Caki2 (cell line): ENCODE measurements at places on chromosomes 6 and 20. TPM values are rescaled to one million over a fixed set of nuclear protein-coding genes. Genes with fewer than 3 reads are reported as not detected.

Gene ACSS1
- total RNA-seq: 17.6 and 18.0 TPM in 2 replicates

Gene CYP24A1
- total RNA-seq: 154 and 180 TPM in 2 replicates

Gene EYS
- total RNA-seq: not detected in 2 replicates

Gene ARMH2
- not detected in 2 replicates for total RNA-seq

Gene GLP1R
- not detected in 2 replicates for total RNA-seq

Gene ARID1B
- 3.2 and 6.9 TPM in 2 replicates for total RNA-seq

Gene FNDC1
- total RNA-seq: not detected in 2 replicates

Gene DDAH2
- total RNA-seq: 214 and 216 TPM in 2 replicates

Gene GJA10
- total RNA-seq: not detected in 2 replicates

Gene WFDC8
- not detected in 2 replicates for total RNA-seq

Gene SLC25A27
- 4.6 and 7.6 TPM in 2 replicates for total RNA-seq

Gene SIRPB1
- 2.1 and 10.4 TPM in 2 replicates for total RNA-seq

Gene RGS17
- 9.3 and 14.4 TPM in 2 replicates for total RNA-seq

Gene DEF6
- total RNA-seq: 15.2 and 16.5 TPM in 2 replicates

Gene GRIK2
- total RNA-seq: 0.03 TPM in 1 of 2 replicates, not detected in the other

Gene POPDC3
- 139 and 161 TPM in 2 replicates for total RNA-seq

Gene UBE2C
- 112 and 164 TPM in 2 replicates for total RNA-seq

Gene TSHZ2
- total RNA-seq: 0.23 and 4.1 TPM in 2 replicates

Gene KCNK5
- 0.74 and 3.0 TPM in 2 replicates for total RNA-seq

Gene ECT2L
- total RNA-seq: not detected in 2 replicates

Gene RANBP9
- total RNA-seq: 16.4 and 27.6 TPM in 2 replicates

Gene VARS2
- total RNA-seq: 29.5 and 43.7 TPM in 2 replicates

Gene OPRL1
- total RNA-seq: 0.38 and 0.84 TPM in 2 replicates

Gene MICB
- total RNA-seq: 11.5 and 18.2 TPM in 2 replicates

Gene TMEM244
- not detected in 2 replicates for total RNA-seq

Gene HLA-DQA2
- total RNA-seq: not detected in 2 replicates

Gene NFATC2
- 0.29 and 0.34 TPM in 2 replicates for total RNA-seq

Gene GPX5
- total RNA-seq: not detected in 2 replicates

Gene GFOD1
- 0.93 and 2.2 TPM in 2 replicates for total RNA-seq

Gene LHFPL5
- total RNA-seq: 1.0 TPM in 1 of 2 replicates, not detected in the other

Gene BMP7
- total RNA-seq: 0.24 TPM in 1 of 2 replicates, not detected in the other

Gene FAM110A
- total RNA-seq: 7.3 and 14.9 TPM in 2 replicates

Gene ZNF391
- total RNA-seq: 0.06 and 4.0 TPM in 2 replicates

Gene SUMO4
- not detected in 2 replicates for total RNA-seq

Gene PGC
- total RNA-seq: 5.8 TPM in 1 of 2 replicates, not detected in the other

Gene COQ3
- total RNA-seq: 7.7 and 15.3 TPM in 2 replicates

Gene FBXO5
- 10.7 and 18.1 TPM in 2 replicates for total RNA-seq

Gene ABHD16B
- total RNA-seq: not detected in 2 replicates

Gene NNAT
- not detected in 2 replicates for total RNA-seq

Gene PPP1R16B
- 0.07 and 0.78 TPM in 2 replicates for total RNA-seq

Gene DEFB124
- total RNA-seq: not detected in 2 replicates

Gene MYT1
- total RNA-seq: not detected in 2 replicates

Gene LY86
- total RNA-seq: not detected in 2 replicates

Gene PRIM2
- 78.5 and 81.3 TPM in 2 replicates for total RNA-seq

Gene TNF
- total RNA-seq: 0.91 and 4.3 TPM in 2 replicates

Gene AFDN
- total RNA-seq: 16.8 and 31.6 TPM in 2 replicates

Gene IL17F
- total RNA-seq: not detected in 2 replicates

Gene OR12D3
- total RNA-seq: not detected in 2 replicates

Gene GINS1
- 14.9 and 17.1 TPM in 2 replicates for total RNA-seq

Gene CMTR1
- total RNA-seq: 46.0 and 84.5 TPM in 2 replicates

Gene SAPCD1
- total RNA-seq: 6.2 TPM in 1 of 2 replicates, not detected in the other

Gene PRDM13
- total RNA-seq: 1.9 and 2.6 TPM in 2 replicates

Gene OPRM1
- total RNA-seq: not detected in 2 replicates

Gene BPIFA1
- not detected in 2 replicates for total RNA-seq

Gene BHLHE23
- not detected in 2 replicates for total RNA-seq

Gene OLIG3
- total RNA-seq: not detected in 2 replicates
